NCI-H1417 (cell line): ENCODE measurements at places on chromosomes 12 and 14.

DNA sequence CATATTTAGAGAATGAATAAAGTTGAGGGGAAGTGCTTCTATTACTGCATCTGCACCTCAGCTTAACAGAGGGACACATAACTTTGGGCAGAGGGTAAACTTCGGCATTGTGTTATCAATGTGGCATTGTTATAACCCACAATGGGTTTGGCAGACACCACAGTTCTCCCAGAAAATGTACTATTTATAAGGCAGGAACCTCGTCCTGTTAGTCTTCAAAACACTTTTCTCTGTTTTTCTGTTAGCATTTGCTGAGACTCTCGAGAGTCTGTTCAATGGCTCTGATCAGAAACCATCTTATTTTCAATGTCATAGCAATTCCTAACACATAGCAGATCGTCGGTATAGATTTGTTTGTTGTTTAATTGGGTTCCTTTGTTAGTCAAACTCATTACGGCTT, 13.9 kb downstream of the PPP1R36 start:
- DNase-seq, result no peak

- no peak for DNase-seq
Observed at GRCh38 chr14:31291210-31291609, 83.6 kb upstream of the HECTD1 start.

GRCh38 chr14:61726778-61727658, 31.7 kb downstream of the HIF1A start:
- no peak for DNase-seq

GRCh38 chr14:71890541-71890940, 41.7 kb upstream of the RGS6 start:
- DNase-seq, result no peak

DNA sequence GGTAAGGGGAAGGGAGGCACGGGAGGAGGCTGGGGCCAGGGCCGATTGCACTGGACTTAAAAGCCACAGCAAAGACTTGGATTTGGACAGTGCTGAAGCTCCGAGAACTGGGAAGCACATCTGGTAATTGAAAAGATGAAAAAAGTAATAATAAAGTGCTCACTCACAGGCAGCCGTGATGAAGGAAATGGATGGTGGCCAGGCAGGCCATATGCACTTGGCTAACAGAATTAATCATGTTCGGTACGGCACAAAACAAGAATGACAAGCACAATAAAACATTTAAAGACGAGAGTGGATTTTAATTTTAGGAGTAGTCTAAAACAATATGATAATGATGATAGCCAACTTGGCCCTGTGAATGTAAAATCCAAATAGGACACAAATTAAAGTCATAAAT, 154.3 kb downstream of the VRK1 start:
- DNase-seq, result no peak

- DNase-seq, result no peak
Observed at GRCh38 chr12:87112571-87113345, 856.6 kb upstream of the MGAT4C start.

GRCh38 chr12:18851271-18851670, 113.4 kb downstream of the CAPZA3 start:
- no peak for DNase-seq

GRCh38 chr14:80150301-80150700, 61.0 kb downstream of the DIO2 start:
- DNase-seq, result no peak

- DNase-seq, result no peak
Observed at GRCh38 chr12:47302111-47302671, 222.4 kb upstream of the AMIGO2 start.

DNA sequence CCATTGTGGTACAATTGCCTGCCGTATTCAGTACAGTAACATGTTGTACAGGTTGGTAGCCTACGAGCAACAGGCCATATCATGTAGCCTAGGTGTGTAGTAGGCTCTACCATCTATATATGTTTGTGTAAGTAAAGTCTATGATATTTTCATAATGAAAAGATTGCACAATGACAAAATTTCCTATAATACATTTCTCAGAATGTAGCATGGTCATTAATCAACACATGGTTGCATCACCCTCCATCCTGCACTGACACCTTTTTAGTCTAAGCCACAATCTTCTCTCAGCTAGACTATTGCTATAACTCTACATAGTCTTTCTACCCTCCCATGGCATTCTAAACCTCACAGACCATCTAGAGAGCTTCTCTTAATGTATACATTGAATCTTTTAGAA, 158.5 kb upstream of the HMGA2 start:
- no peak for DNase-seq

- DNase-seq, result no peak
Observed at GRCh38 chr12:97541366-97541765, 78.8 kb downstream of the RMST start.
